Activated CD4-positive, alpha-beta T cell treated with anti-CD3 and anti-CD28 coated beads, Interleukin-2, amount 10 ng/mL, durations not matched to agents 7 days and 5 days (primary cell): ENCODE measurements at places on chromosomes 5 and 9. TPM values are rescaled to one million over a fixed set of nuclear protein-coding genes. Genes with fewer than 3 reads are reported as not detected.

GRCh38 chr9:92189782-92190535, 74.7 kb upstream of the SPTLC1 start:
- DNase-seq = no peak

DNA sequence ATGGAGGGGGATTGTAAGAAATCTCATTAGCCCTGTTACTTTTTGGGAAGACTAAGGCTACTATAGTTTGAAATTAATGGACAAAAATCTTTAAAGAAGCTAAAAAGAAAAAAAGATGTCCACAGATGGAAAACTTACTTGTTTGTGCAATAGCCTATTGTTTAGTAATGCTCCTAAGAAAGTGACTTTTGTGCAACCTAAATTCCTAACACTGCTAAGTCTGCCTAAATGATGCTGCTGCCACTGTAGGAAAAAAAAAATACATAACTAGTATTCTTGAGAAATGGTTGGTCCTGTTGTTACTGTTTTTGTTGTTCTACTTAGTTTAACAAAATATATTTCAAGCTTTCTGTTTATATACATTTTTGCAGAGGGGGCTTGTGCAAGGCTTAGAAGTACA, 108.2 kb upstream of the NR3C1 start:
- no peak for DNase-seq

- no peak for DNase-seq
Measured at GRCh38 chr5:79640571-79641055, 28.4 kb downstream of the TENT2 start.

Gene TBC1D9B
- total RNA-seq = 92.9 TPM

Gene SH3PXD2B
- 0.35 TPM for total RNA-seq
